NCI-H460 (cell line): ENCODE measurements at places on chromosomes 7 and 10. TPM values are rescaled to one million over a fixed set of nuclear protein-coding genes. Genes with fewer than 3 reads are reported as not detected.

- DNase-seq = no peak
Observed at GRCh38 chr7:135160098-135160857, 10.2 kb downstream of the CYREN start.

DNA sequence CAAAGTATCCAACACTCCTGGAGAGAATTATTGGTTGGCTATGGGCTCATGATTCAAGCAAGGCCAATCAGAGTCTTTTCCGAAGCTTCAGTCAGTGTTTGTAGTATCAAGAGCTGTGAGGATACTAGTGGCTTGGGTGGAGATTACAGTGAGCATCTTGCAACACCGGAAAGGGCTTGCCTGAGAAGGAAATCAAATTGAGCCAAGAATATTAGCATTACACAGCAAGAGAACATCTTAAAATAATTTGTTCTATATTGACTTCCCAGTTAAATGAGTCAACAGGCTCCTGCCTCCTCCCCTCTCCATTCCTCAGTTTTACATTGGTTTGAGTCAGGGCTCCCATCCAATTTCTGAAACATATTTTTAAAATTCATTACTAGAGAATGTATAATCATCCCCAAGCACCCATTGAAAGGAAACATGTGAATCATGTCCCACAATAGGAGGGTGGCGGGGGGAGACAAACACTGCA is 127.4 kb downstream of the ELAPOR2 start:
- DNase-seq = no peak

DNA sequence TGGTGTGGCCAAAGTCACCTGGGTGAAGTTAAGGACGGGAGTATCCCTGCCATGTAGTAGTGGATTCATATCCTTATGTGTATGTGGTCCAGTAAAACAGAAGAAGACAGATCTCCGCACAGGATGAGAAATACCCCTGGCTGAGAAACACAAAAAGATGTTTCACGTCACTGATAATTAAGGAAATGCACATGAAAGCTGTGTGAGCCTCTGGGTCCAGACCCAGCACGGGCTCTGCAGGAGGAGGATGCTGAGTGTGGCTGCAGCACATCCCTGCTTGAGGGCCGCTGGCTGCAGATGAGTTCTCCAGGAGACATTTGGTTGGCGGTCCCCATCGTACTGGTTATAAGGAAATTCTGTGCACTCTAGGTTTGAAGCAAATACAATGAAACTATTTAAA is 8.2 kb upstream of the SUN1 start:
- DNase-seq = no peak

GRCh38 chr7:151825721-151826120 is 51.2 kb downstream of the PRKAG2 start:
- DNase-seq = no peak

DNA sequence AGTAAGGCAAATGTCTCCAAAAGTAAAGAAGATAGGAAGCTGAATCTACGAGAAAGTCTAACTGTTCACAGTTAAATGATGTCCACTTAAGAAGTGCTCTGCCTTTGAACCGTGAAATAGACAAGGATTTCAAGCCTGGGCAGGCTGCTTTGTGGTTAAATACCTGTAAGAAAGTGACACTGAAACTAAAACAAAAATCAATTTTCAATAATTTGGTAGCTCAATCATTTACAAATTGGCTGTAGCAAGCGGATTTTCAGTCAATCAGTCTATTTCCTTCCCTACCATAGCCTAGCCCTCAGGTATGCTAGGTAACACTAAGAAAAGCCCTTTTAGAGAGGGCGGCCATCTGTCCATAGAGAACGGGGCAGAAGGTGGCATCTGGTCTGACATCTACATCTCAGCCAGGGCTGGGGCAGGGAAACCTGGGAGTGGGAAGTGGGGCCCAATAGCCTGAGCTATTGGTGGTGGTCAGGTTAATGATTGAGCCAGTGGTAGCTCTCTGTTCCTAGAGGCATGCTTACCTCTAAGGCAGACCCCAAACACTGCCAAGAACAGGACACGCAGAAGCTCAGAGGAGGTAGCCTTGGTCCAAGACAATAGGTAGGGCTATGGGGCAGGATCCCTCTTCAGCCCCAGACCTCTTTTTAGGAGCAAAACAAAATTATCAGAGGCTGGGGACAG is 223.2 kb downstream of the CCSER2 start:
- DNase-seq = no peak

DNA sequence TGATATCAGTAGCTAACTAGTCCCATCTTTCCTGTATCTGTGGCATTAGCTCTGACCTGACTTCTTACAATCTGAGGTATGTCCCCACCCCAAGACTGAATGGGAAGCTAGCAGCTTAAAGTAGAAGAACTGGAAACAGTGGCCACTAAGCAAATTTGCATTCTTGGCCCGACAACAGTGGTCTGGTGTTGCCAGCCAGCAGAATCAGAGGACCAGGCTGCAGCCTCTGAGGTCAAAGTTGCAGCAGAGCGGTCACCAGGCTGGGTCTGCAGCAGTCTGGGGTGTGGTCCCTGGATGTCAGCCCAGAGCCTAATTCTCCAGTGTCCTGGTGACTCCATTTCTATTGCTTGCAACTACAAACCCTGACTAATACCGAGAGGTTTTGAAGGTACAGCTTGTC is 26.3 kb downstream of the FAM107B start:
- no peak for DNase-seq

- DNase-seq = no peak
Observed at GRCh38 chr7:31892099-31892829, 177.9 kb downstream of the PDE1C start.

DNA sequence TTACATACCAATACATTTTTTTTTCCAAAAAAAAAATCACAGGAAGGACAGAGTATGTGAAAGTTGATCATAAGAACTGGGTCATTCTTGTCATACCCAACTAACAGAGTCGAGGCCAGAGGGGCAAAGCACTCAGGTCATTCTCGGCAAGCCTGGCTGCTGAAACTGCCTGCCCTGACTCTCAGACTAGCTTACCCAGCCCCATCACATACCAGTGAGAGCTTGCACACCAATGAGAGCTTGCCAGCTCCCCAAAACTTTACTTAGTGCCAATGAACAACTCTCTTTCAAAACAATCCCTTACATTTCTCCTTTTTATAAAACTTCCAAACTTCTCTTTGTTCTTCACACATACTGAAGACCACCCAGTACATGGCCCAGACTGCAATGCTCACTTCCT is 48.9 kb downstream of the VOPP1 start:
- DNase-seq = no peak

DNA sequence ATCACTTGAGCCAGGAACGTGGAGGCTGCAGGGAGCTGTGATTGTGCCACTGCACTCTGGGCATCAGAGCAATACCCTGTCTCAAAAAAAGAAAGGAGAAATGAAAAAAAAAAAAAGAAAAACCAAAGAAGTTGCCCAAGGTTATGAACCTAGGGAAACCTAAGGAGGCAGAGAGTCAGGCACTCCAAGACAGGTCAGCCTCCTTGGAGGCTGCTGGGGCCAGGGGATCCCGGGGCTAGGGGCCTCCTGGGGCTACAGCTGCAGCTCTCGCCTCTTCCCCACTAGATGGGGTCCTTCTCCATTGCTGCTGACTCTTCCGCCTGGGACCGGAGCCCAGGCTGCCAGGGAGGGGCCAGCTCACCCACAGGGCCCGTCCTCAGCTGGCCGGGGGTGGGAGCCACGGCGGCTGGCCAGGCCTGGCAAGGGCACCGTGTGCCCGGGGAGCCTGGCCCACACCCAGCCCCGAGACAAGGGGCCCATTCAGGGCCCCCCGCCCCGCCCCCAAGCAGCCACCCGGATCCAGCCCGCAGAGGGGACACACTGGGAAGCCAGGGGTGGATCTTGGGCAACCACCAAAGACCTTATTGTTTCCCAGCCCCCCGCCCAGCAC is 1.7 kb upstream of the SPACDR start:
- peak; percentile 59 for DNase-seq

GRCh38 chr7:105589356-105590077 is 8.2 kb upstream of the EFCAB10 start:
- DNase-seq = peak; percentile 83

GRCh38 chr7:120431016-120431415 is 158.0 kb downstream of the KCND2 start:
- no peak for DNase-seq

- no peak for DNase-seq
Observed at GRCh38 chr7:157690058-157690832, 353.4 kb downstream of the DNAJB6 start.

GRCh38 chr10:42836096-42836495 is 53.5 kb downstream of the BMS1 start:
- no peak for DNase-seq

DNA sequence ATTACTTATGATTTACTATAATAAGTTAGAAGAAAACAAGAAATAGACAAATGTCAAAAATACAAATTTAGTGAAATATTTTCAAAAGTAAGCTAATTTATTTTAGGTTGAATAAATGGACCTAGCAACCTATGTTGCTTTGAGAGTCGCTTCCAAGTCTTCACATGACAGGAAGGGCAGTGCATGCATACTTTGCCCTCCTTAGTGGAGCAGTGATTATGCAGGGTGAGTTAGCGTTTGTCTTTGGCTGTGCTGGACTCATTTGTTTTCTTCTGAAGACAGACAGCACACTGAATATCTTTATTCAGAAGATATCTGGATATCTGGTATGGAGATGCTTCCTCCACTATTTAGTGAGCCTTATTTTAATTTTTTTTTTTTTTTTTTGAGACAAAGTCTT is 102.5 kb downstream of the SRI start:
- DNase-seq = no peak

DNA sequence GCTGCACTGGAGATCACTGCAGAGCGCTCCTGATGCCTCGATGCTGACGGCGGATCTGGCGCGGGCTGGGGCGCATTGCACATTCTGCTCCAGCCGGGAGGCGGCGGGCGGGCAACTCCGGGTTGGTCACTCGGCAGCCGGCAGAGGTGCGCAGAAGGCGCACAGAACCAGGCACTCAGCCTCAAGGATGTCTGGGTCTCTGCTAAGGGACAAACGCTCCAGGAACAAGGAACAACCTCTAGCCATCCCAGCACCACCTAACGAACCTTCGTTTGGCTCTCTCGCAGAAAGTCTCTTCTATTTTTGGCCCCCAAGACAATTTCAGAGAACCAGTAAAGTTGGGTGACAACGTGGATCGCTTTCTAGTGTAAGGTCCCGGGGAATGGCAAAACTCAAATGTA is 254.6 kb downstream of the OTUD1 start:
- no peak for DNase-seq

- DNase-seq = no peak
Observed at GRCh38 chr7:128759242-128759641, 16.4 kb downstream of the OPN1SW start.

DNA sequence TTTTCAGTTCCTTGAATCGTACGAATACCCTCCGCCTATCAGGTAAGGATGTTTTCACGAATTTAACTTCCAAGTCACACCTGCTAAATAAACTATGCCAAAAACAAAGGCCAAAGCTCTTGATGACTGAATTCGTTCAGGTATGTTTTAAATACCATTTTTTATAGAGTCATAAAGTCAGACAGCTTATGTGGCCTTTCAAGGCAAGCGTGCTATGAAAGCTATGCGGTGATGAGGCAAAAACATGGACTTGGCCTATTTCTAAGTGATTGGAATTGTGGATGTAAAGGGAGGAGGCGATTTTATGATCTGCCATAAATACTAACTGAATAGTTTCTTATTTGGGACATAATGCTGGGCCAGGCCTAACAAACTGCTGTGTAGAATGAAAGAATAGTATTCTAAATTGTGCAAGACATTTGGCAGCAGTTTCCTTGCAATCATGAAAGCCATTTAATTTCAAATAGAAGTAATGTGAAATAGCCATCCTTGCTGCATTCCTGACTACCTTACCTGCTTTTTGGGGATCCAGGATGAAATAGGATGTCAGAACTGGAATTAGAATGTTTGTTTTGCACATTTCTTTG is 14.0 kb downstream of the SLC39A12 start:
- no peak for DNase-seq

- no peak for DNase-seq
Observed at GRCh38 chr7:28560767-28561166, 148.4 kb downstream of the CREB5 start.

DNA sequence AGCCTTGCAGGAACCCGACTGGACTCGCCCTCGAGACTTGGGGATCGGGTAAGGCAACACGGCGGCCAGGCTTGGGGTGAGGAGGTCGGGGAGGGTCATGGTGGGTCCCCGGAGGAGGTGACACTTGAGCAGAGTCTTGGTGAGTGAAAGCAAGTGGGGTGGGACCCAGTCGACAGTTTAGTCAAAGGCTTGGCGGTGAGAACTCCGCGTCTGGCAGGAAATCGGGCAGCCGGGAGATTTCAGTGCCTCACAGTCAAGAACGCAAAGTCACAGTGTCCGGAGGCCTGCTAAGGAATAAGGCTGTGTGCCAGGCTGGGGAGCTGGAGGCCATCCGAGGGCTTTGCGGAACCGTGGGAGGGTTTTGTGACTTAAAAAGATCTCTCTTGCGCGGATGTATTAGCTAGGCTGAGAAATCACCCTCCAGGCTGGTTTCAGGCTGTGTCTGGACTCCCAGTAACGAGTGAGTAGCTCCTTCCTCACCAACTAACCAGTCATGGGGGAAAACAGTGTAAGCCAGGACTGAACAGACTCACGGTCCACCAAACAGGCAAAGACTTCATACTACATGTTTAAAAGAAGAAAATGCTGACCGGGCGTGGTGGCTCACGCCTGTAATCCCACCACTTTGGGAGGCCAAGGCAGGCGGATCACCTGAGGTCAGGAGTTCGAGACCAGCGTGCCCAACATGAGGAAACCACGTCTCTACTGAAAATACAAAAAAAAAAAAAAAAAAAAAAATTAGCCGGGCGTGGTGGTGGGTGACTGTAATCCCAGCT is 613 bp downstream of the AP5Z1 start:
- DNase-seq = no peak

DNA sequence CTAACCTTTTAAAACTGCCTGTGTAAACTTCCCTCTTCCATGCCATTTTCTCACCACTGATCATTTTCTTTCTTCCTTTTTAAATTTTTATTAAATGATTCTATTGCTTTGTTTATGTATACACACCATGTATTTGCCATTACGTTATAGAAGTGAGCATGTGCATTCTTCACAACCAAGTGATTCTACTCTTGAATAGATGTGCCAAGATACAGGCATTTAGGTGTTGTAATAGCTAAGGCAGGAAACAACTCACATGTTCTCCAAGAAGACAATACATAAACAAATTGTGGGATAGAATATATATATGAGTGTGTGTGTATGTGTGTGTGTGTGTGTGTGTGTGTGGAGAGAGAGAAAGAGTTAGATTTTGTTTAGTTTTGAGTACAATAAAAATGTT is 202.6 kb upstream of the SEMA3E start:
- DNase-seq = no peak

The BRI3 gene
- 82.3 and 84.1 TPM in 2 replicates for total RNA-seq

The SMNDC1 gene
- 10.7 and 14.4 TPM in 2 replicates for total RNA-seq

The NEURL1 gene
- total RNA-seq = 0.14 TPM in 1 of 2 replicates, not detected in the other

The AGBL3 gene
- total RNA-seq = 1.2 and 2.6 TPM in 2 replicates

The CPEB3 gene
- 3.4 and 3.5 TPM in 2 replicates for total RNA-seq

The UPK3B gene
- 0.15 TPM in 1 of 2 replicates, not detected in the other for total RNA-seq

The CBLL1 gene
- total RNA-seq = 41.1 and 41.4 TPM in 2 replicates

The UCMA gene
- not detected in 2 replicates for total RNA-seq

The CPVL gene
- total RNA-seq = 30.0 and 33.0 TPM in 2 replicates

The CTBP2 gene
- total RNA-seq = 75.1 and 77.3 TPM in 2 replicates
